Left renal pelvis (tissue), 4 donors: ENCODE measurements at places on chromosomes 5 and 9.
A peak's percentile ranks its signal among the peaks of the same experiment; 100 is the strongest.

DNA sequence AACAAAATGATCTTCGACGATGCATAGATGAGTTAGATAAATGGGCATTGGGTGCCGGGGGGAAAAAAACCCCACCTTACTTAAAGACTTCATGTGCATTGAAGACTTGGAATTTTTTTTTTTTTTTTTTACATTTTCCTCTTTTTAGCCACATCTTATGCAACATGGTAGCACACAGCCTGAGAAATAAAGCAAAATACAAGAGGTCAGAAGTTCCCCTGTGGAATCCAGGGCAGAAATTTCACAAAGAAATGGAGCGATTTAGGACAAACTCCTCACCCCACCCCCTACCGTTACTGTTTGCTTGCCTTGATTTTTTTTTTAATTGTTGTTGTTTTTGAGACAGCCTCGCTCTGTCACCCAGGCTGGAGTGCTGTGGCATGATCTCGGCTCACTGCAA lies 153.2 kb downstream of the GOLPH3 start:
- no peak for DNase-seq

DNA sequence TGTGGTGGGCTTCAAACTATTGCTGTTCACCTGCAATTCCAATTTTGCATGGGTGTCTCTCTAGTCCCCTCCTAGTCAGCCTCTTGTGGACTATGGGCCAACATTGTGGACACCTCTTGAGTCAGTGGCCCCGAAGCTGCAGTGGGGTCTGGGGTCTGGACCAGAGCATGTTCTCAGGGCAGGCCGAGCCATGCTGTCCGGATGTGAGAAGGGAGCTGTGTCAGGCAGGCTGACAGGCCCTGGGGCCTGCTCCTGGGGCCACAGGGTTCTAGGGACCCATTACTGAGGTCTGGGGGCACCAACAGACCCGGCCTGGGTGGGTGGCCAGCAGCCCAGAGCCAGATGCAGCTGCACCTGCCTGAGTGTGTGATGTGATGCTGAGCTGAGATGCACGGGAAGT lies 16.5 kb upstream of the IRX4 start:
- no peak for DNase-seq

DNA sequence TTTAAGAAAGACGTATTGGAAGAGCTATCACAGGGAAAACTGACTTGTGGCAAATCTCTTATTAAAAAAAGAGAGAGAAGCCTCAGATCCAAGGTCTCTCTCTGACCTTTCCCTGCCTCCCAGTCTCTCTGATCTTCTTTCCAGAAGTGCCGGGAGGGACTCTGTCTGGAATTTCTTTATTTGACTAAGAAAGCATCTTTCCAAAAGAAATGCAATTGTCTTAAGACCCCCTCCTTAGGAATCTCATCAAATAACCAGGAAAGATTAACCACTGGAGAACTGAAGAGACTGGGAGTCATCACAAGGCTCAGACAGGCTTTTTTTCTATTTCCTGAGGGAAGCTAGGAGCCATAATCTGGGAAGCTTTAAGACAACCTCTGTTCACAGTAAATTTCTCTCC lies 4.6 kb downstream of the C1QTNF3 start:
- DNase-seq = no peak

- no peak for DNase-seq
Observed at GRCh38 chr5:115532517-115532916, 12.1 kb downstream of the FEM1C start.

- no peak for DNase-seq
Observed at GRCh38 chr9:93822229-93822628, 132.9 kb downstream of the BARX1 start.

- DNase-seq = no peak
Observed at GRCh38 chr9:117170567-117170966, 244.3 kb downstream of the ASTN2 start.

- no peak for DNase-seq
Observed at GRCh38 chr9:121071756-121072421, 2.9 kb upstream of the CNTRL start.

DNA sequence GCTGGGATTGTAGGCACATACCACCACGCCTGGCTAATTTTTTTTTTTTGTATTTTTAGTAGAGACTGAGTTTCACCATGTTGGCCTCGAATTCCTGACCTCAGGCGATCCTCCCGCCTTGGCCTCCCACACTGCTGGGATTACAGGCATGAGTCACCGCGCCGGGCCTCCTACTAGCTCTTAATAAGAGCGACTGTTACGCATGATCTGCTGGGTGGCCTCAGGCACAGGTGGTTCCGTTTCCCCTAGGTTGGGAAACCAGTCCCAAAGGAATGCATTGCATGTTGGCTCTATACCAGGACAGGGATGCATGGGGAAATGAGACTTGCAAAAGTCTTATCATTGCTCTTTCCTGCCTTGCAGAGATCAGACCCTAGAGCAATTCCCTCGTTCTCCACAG lies 184.7 kb upstream of the PPP1R26 start:
- DNase-seq = no peak

DNA sequence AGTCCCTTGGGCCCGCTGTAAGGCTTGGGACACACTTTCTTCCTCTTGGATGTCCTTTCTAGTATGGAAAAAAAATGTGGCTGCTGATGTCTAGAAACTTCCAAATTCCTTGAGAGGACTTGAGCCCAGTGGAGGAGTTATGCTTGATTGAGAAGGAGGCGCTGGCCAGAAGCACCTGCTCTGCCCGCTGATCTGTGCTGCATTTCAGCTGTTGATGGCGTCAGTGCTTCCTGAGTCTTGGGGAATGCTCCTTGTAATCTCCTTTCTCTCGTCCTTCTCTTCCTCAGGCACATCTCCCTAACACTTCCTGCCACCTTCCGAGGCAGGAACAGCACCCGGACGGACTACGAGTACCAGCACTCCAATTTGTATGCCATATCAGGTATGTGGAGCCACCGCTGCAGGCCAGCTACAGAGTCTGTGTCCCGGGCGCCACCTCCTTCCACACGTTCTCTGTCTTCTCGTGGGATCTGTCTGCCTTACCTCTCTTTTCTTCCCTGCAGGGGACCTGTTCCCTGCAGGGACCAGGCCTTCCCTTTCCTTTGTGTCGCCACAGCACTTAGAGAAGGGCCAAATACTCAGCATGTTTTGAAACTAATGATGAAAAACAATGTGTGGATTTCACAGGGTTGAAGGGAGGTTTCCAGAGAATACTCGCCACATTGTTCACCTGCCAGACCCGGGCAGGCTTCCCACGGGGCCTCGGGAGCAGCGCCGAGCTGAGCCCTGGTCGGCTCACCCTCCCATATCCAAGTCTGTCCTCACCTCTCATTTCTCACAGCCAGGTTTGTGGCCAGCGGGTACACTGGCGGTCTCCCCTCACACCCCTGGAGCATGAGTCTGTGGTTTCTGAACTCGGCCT lies 95.2 kb downstream of the MVB12B start:
- no peak for DNase-seq

GRCh38 chr5:18420711-18421110 lies 786.5 kb downstream of the TAF11L14 start:
- no peak for DNase-seq

GRCh38 chr5:170303549-170303948 lies 6.0 kb upstream of the LCP2 start:
- no peak for DNase-seq

DNA sequence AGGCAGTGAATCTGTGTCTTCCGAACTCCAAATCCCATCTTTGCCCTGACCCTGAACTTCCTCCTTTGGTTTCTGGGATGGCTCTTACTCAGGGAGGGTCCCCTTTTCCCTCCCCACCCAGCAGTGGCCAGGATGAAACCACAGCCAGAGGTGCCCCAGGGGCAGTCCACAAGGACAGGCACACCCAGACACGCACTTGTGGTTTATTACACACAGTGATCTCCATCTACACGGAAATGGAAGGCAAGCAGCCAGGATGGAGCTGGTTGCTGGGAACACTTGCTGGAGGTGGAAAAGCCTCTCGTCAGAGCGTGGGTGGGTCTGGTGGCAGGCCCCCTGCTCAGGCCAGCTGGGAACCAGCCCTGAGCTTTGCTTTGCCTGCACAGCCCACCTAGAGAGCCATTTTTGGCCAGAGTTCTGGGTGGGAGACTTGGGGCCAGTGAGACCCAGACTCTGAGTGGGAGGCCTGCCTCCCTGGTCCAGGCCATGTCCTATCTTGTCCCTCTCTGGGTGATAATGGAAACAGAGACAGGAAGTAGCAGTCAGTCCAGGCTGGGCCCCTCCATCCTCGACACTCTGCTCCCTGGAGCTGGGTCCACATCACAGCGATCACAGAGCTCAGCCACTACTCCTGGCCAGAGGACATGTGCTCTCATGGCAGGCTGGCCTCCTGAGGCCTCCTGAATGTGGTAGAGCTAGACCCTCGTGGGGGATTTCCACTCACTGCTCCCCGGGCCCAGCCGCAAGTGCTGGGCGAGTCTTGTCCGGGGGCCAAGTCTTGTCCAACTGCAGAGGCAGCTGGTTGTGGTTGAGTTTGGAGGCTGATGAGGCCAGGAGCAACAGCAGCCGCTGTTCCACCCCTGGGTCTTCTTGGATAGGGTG lies 5.1 kb upstream of the PHYKPL start:
- DNase-seq = no peak

- peak; percentile 59 for DNase-seq
Observed at GRCh38 chr5:56148453-56148971, 84.6 kb downstream of the ANKRD55 start.

DNA sequence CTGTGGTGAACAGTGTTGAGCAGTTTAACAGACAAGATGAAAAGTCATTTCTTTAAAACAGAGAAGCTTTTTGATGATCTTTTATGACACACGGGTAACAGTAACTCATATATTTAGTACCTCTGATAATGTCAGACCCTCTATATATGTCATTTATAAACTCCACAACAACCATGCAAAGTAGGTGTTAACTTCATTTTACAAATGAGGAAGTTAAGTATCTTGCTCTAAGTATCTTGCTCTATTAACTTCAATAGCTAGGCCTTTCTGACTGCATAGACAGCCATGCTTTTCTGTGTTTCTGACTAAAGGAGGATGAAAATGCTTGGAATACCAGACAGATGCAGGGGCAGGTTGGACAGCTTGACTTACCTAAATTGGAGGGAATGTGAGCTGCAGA lies 1.8 kb downstream of the NUDT2 start:
- DNase-seq = no peak

GRCh38 chr9:13717322-13718054 lies 438.0 kb upstream of the MPDZ start:
- no peak for DNase-seq

DNA sequence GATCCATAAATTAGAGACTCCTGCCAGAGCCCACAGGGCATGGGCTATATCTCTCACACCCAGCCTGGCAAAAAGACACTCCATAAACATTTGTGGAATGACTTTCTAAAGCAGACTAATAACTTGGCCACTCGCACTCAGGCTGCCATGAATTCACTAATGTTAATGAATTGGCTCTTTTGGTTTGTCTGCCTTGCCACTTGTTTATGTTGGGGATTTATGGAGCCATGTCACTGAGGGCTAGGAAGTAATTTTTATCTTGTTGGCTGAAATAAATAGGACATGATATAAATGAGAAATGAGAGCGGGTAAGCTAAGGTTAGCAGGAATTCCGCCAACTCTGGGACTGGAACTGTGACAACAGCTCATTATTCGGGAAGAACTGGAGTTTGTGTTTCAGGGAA lies 55.2 kb downstream of the DROSHA start:
- DNase-seq = peak; percentile 36

GRCh38 chr5:132779961-132780360 lies 2.9 kb upstream of the SEPTIN8 start:
- DNase-seq = no peak
